ENCODE measurements at places on chromosomes 6 and 20.

- DNase-seq, result no peak
Observed at GRCh38 chr6:52049252-52050050, 38.0 kb downstream of the PKHD1 start.

DNA sequence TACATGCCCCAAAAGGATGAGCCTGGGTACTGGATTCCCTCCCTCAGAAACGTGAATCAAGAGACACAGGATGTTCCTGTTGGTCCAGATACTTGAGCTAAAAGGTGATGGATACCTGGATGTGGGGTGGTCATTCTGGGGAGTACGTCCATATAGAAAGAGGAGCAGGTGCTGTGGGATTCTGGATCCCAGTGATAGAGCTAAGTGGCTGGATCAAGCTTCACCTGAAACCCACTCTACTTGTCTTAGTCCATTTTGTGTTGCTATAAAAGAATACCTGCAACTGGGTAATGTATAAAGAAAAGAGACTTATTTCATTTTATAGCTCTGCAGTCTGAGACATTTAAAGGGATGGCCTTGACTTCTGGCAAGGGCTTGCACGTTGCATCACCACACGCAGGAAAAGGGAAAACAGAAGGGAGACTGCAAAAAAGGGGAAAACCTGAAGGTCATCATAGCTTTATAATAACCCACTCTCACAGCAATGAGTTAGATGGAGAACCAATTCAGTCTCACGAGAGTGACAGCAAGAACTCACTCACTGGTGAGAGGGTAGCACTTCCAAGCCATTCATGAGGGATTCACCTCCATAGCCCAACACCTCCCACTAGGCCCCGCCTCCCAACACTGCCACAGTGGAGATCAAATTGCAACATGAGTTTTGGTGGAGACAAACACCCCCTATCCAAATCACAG is 31.2 kb downstream of the RIPOR3 start:
- no peak for DNase-seq

DNA sequence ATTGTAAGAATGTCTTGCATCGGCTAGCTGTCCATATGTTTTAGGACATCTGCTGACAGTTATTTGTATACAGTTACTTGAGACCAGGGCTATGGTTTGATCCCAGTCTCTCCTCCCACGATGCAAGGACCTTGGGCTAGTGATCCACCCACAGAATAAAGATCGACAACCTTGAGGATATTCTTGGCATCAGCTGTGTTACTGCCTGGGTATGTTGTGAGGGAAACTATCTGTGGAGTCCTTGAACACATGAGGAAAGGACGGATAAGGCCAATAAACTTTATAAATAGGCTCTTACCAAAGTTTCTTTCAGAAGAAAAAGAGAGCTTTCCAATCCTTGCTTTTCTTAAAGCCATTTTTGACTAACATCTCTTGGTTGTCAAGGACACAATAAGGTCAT is 70.8 kb upstream of the HEY2 start:
- DNase-seq, result no peak

GRCh38 chr6:152154559-152155356 is 347.3 kb downstream of the ESR1 start:
- DNase-seq, result no peak

DNA sequence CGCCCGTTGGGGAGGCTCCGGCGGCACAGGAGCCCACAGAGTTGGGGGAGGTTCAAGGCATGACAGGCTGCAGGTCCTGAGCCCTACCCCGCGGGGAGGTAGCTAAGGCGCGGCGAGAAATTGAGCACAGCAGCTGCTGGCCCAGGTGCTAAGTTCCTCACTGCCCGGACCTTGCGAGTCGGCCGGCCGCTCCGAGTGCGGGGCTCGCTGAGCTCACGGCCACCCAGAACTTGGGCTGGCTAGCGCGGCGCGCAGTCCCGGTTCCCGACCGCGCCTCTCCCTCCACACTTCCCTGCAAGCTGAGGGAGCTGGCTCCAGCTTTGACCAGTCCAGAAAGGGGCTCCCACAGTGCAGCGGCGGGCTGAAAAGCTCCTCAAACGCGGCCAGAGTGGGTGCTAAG is 23.9 kb upstream of the KIF13A start:
- DNase-seq, result no peak

- DNase-seq, result no peak
Observed at GRCh38 chr6:112480553-112480952, 133.4 kb downstream of the RFPL4B start.
